T-cell (primary cell): ENCODE measurements at places on chromosomes 7 and 10. TPM values are rescaled to one million over a fixed set of nuclear protein-coding genes. Genes with fewer than 3 reads are reported as not detected.

The COBL gene
- 0.15 TPM for total RNA-seq

- DNase-seq, result no peak
Observed at GRCh38 chr7:139570119-139570518, 46.6 kb downstream of the CLEC2L start.

The ITIH5 gene
- total RNA-seq, result 0.22 TPM

DNA sequence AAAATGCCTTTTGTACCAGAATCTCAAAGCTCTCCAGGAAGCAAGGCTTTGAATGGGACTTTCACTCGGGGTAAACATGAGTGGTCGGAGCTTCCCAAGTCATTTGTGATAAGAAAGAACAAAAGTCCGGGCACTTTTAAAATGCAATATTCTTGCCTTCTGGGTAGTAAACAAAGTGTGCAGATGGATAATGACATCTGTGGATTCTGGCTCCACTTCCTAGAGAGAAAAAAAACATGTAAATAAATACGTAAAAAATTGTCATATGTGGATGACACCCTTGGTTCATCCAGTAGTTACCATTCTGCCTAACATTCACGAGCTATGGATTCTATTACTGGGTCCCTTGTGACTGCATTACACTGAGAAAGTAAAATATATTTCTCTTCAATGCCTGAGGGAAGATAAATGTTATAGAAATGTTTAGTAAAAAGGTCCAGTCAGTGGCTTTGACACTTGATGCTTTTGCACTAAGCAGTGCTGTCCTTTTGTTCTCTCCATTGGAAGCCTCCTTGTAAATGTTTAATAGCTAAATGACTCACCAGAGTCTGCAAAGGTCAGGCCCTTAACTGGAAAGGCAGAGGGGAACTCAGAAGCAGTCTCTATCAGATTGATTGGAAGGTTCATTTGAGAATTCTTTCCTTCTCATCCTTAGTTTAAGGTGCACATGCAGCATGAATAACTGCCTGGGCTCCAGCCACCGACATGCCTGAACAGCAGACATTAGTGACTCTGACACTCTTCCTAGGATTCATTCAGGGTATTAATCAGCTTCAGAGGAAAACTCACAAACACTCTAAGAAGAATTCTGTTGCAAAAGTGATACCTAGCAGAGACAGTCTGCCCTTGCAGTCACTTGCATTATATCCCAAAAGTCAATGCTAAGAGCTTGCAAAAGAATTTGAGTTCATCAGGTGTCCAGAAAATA, 11.7 kb upstream of the EDRF1 start:
- no peak for DNase-seq

The CCL24 gene
- not detected for total RNA-seq

GRCh38 chr7:141178486-141179135, 104.7 kb downstream of the TMEM178B start:
- no peak for DNase-seq

DNA sequence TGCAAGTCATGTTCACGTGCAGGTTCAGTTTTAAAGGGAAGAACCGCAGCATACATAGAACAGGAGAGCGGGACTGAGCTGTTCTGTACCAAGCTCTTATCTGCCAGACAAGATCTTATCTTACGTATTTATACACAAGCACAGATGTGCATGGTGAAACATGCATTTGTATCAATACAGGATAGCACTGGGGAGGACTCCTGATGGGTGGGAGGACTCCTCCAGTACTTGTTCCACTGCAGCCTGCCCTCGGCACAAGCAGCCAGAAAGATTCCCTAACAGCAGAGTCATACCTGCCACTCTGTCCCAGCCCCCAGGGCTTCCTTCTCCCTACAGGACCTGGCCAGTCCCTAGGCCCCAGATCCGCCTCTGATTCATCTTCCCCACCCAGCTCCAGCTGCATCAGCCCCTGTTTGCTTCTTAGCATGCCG, 13.2 kb upstream of the PRKCQ start:
- DNase-seq, result no peak
